Calu3 (cell line): ENCODE measurements at places on chromosomes 11 and 22. TPM values are rescaled to one million over a fixed set of nuclear protein-coding genes. Genes with fewer than 3 reads are reported as not detected.

GRCh38 chr11:117925198-117925925 is 3.8 kb downstream of the TMPRSS13 start:
- no peaks in the 10 kb centered on the region for H3K27me3 ChIP-seq

GRCh38 chr22:31271485-31271884 is 20.8 kb downstream of the PIK3IP1 start:
- peaks cover 43% of the 10 kb centered on the region for H3K36me3 ChIP-seq
- H3K27ac ChIP-seq: no peak overlapping the region
- no peak for DNase-seq
- no peak overlapping the region for H3K4me3 ChIP-seq
- no peaks in the 10 kb centered on the region for H3K27me3 ChIP-seq

- H3K4me1 ChIP-seq: peaks cover 7% of the 10 kb centered on the region
- H3K36me3 ChIP-seq: peaks cover 81% of the 10 kb centered on the region
- H3K27ac ChIP-seq: no peak overlapping the region
- peak overlapping the region; percentile 92 for H3K4me3 ChIP-seq
- no peak for DNase-seq
Measured at GRCh38 chr11:64230985-64231365, 627 bp downstream of the DNAJC4 start.

DNA sequence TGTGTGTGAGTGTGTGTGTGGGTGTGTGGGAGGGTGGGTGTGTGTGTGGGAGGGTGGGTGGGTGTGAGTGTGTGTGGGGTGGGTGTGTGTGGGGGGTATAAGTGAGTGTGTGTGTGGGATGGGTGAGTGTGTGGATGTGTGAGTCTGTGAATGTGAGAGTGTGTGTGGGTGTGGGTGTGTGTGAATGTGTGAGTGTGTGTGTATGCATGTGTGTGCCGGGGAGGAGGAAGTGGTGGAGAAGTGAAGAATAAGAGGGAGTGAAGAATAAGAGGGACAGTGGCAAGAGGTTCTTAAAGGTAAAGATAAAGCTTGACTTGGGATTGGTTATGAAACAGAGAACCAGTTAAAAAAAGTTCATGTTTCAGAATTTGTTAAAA is 54.0 kb downstream of the PRR5L start:
- no peak overlapping the region for H3K27ac ChIP-seq
- peaks cover 53% of the 10 kb centered on the region for H3K27me3 ChIP-seq
- no peaks in the 10 kb centered on the region for H3K36me3 ChIP-seq
- DNase-seq: no peak
- H3K4me3 ChIP-seq: no peak overlapping the region
- peaks cover 5% of the 10 kb centered on the region for H3K4me1 ChIP-seq

- DNase-seq: no peak
- H3K4me1 ChIP-seq: no peaks in the 10 kb centered on the region
- H3K27ac ChIP-seq: no peak overlapping the region
- no peaks in the 10 kb centered on the region for H3K36me3 ChIP-seq
Measured at GRCh38 chr11:99545616-99546015, 524.9 kb downstream of the CNTN5 start.

DNA sequence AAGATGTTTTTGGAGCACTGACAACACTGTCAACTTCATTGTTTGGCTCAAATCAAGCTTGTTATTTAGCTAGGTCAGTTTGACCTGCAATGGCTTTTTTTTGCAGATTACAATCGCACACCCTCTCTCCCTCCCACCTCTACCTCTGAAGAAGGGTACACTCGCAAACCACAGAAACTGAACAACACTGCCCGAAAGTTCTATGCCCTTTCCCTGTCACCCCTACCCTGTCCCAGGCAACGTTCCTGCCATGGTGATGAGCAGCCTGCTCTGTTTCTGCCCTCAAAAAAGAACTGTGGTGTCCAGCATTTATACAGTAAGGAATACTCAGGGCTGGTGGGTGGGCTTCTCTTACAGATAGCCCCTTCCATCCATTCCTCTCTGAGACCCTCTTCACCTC is 33.7 kb downstream of the SC5D start:
- H3K27me3 ChIP-seq: peaks cover 12% of the 10 kb centered on the region
- H3K36me3 ChIP-seq: no peaks in the 10 kb centered on the region
- no peaks in the 10 kb centered on the region for H3K4me1 ChIP-seq
- no peak overlapping the region for H3K27ac ChIP-seq
- H3K4me3 ChIP-seq: no peak overlapping the region
- no peak for DNase-seq

- no peak for DNase-seq
- no peaks in the 10 kb centered on the region for H3K36me3 ChIP-seq
- H3K27ac ChIP-seq: no peak overlapping the region
- no peaks in the 10 kb centered on the region for H3K4me1 ChIP-seq
Measured at GRCh38 chr11:121497176-121497998, 44.6 kb upstream of the SORL1-AS1 start.

The CNTF gene
- total RNA-seq: 4.3 and 5.2 TPM in 2 replicates
